ENCODE measurements at places on chromosomes 4 and X.

DNA sequence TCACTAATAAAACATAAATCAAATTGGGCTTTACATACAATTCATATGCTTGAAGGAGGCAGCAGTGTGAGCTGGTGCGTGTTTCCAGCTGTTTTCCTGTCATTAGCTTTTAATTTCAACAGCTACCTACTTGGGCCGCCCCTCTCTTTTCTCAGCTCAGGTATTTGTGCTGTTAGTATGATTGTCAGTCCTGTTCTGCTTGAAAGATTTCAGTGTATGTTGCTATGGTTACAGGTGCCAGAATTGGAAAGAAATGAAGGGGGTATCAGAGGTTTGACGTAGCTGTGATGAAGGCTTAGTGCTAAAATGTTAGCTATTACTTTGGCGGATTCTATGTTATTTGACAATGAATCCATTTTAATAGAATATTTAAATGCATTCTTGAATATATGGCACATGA, 440.3 kb downstream of the ZIC3 start:
- no peak for DNase-seq

DNA sequence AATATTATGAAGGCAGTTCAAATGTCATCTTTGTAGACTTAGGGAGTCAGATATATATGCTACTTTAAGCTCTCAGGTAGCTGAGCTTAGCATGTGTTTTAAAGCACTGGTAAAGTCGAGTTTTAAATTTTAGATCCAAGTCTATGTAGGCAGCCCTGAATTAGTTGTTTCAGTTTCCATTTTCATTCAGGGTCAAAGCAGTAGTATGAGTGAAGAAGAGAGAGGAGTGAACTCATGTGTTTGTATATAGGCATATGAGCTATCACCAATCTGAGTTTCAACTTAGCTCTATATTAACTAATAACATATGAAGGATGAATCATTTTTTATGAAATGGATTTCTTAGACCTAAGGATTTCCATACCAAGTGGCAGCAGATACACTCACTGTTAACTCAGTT, 1353.4 kb downstream of the FSTL5 start:
- no peak for DNase-seq

- no peak for DNase-seq
These were observed 572.1 kb downstream of the C4orf33 start for GRCh38 chr4:129668092-129668491.

DNA sequence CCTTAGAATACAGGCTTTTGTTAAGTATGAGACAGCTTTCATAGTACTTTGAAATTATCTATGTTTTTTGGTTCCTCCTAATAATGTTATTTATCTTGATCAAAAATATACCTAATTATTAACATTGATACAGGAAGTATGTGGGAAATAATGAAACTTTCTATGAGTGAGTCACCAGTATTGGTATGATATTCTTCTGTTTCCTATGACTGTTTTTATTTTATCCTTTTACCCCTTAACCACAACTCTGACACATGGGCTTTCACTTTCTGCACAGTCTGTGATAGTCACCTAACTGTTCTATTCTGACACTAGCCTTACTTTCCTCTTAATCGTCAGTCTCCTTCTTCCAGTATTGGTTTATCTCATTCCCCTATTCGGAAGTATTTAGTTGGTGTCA, 4.7 kb downstream of the THAP9 start:
- no peak for DNase-seq

- no peak for DNase-seq
These were observed 806 bp upstream of the CD99L2 start for GRCh38 chrX:150899191-150899757.

DNA sequence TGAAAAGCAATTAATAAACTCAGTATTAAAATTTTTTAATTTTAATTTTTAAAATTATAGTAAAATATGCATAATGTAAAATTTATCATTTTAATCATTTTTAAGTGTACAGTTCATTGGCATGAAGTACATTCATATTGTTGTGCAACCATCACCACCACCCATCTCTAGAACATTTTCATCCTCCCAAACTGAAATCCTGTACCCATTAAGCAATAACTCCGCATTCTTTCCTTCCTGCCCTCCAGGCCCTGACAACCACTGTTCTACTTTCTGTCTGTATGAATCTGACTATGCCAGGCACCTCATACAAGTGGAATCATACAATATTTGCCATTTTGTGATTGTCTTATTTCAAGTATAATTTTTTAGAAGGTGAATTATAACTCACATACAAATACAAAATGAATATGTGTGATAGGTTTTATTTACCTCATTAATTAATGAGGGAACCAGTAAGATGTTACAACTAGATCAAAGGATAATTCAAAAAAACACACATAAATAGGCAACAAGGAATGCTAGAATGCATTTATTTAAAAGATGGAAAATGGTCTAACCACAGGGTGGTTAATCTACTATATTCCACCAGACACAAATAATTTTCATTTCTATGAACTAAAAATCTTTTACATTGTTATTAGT, 13.1 kb upstream of the AFF1 start:
- DNase-seq: no peak

DNA sequence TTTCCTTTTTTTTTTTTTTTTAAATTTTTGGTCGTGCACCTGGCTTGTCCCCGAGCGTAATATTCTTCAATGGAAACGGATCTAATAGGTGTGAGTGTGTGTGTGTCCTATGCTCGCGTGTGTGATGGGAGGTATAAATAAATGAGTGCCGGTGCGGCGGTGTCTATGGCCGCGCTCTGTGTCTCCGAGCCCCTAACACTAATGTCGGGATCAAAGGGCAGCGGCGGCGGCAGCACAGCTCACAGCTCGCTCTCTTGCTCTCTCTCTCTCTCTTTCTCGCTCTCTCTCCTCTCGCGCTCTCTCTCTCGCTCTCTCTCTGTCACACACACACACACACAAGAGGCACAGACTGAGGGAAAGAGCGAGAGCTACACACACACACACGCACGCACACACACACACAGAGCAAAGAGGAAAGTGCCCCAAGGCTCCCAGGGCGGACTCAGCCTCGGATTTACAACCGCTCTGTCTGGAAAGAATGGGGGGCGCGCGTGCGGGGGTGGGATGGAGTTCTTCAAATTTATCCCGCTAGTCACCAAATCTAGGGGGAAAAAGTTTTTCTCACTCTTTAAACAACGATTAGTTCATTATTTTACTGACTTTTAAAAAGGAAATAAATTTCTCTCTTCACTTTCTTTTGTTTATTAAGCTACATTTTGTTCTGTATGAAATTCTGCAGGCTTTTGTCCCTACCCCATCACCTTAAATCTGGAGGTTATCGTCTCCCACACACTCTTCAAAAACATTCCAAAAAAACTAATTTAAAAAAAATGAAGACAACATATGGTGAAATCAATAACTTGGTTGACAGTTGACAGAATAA, at the start of gene ZNF827:
ZNF827 (minus strand) TSS at position 206 of the 823 bp plus-strand sequence. CDS start 416 bp downstream, outside the sequence.
- no peak for DNase-seq

DNA sequence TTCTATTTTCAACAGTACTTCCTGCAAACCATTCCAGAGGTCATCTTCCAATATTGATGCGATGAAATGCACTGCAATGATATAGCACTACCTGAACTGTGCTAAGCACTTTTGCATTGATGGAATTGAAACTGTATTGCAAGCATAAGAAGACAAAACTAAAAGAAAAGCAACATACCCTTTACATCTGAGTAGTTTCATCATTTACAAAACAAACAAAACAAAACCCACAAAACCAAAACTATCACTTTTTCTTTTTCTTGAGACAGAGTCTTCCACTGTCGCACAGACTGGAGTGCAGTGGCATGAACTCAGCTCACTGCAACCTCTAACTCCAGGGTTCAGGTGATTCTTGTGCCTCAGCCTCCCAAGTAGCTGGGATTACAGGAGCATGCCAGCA, 120.1 kb upstream of the NAP1L5 start:
- DNase-seq: no peak

GRCh38 chr4:114320126-114320525, 278.5 kb upstream of the UGT8 start:
- no peak for DNase-seq

GRCh38 chr4:164876700-164877324, at the start of gene APELA:
APELA (plus strand) TSS chr4:164877178; CDS start chr4:164877332, 154 bp downstream.
- no peak for DNase-seq

DNA sequence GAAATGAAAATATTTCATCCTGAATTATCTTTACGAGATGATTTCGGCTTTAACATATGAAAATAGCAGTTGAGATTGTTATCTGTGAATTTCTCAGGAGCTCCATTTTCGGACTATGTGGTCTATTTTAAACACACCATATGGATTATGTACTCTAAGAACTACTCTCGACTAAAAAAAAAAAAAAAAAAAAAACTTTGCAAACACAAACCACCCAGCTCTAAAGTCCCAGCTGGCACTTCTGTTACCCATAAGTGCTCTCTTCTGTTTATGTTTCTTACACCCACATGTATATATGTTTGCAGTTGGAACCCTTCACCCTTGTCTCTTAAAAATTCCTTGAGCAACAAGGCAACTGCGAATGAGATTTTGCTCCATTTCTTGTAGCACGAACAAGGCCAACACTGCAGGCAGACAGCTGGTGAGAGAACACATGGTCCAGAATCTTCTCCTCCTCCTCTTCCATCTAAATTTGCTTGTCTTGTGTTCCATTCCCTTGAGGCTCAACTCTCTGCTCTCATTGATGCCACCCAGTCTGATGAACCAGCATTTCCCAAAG, 172.7 kb upstream of the HCCS start:
- DNase-seq: no peak

DNA sequence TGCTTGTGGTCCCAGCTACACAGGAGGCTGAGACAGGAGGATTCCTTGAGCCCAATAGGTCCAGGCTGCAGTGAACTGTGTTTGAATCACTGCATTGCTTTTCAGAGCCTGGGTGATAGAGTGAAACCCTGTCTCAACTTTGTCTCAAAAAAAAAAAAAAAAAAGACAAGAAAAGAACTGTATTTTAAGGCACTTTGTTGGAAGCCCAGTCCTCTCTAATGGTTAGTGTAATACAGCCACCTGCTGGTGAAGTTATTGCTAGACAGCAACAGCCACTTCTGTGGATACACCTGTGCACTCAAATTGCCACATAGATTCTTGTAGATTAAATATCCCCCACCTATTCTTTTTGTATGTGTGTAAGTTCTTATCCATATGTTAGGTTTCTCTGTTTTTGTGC, 10.1 kb upstream of the FGG start:
- DNase-seq: no peak

GRCh38 chr4:95061220-95061619, 303.5 kb downstream of the BMPR1B start:
- DNase-seq: no peak

DNA sequence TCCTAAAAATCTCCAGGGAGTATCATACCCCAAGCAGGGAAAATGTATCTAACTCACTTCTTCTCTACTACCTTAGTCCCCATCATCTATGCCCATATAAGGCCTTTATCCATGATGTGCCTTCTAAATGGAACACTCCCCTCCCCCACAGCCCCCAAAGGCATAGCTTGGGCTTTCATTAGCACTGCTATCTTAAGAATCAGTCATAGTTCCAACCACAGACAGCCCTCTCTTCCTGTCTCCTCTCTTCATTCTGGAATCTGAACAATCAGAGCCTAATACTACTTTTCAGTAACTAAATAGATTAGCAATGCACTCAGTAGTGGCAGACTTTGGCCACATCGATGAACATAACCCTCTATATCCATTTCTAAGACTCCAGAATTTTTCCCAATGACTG, 313.2 kb upstream of the DKK2 start:
- DNase-seq: no peak

- DNase-seq: no peak
These were observed 66.0 kb downstream of the RPS3A start for GRCh38 chr4:151165205-151166000.

DNA sequence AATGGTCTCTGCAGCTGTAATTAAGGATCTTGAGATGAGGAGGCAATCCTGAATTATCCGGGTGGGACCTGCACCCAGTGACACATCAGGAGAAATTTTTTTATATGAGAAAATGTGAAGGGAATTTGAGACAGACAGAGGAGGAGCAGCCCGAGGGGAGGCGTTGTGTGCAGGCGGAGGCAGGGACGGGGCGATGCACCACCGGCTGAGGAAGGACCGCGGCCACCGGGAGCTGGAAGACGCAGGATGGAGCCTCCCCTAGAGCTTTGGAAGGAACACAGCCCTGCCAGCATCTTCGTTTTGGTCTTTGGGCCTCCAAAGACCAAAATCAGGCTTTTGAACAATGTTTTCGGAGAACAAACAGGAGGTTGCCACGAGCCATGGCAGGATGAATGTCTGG, 85.0 kb upstream of the ADRA2C start:
- DNase-seq: no peak

- no peak for DNase-seq
These were observed 108.3 kb upstream of the SLC4A4 start for GRCh38 chr4:71230271-71231128.

GRCh38 chrX:149469406-149469805, 35.7 kb downstream of the IDS start:
- DNase-seq: no peak

GRCh38 chr4:139018501-139018900, 2.9 kb downstream of the NOCT start:
- DNase-seq: no peak

- no peak for DNase-seq
These were observed 214.1 kb downstream of the THOC2 start for GRCh38 chrX:123518791-123519190.

- no peak for DNase-seq
These were observed 61.7 kb downstream of the CT47B1 start for GRCh38 chrX:120813982-120814381.

DNA sequence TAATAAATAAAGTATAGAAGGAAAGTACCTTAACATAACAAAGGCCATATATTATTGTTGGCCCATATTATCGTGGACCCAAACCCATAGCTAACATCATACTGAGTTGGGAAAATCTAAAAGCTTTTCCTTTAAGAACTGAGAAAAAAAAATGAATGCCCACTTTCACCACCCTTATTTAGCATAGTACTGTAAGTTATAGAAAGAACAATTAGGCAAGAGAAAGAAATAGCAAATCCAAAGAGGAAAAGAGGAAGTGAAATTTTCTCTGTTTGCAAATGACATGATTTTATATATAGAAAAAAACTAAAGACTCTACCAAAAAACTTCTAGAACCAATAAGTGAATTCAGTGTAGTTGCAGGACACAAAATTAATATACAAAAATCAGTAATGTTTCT, 1854.6 kb downstream of the PCDH7 start:
- no peak for DNase-seq

- DNase-seq: no peak
These were observed 19.9 kb downstream of the ARSJ start for GRCh38 chr4:113959539-113959937.

DNA sequence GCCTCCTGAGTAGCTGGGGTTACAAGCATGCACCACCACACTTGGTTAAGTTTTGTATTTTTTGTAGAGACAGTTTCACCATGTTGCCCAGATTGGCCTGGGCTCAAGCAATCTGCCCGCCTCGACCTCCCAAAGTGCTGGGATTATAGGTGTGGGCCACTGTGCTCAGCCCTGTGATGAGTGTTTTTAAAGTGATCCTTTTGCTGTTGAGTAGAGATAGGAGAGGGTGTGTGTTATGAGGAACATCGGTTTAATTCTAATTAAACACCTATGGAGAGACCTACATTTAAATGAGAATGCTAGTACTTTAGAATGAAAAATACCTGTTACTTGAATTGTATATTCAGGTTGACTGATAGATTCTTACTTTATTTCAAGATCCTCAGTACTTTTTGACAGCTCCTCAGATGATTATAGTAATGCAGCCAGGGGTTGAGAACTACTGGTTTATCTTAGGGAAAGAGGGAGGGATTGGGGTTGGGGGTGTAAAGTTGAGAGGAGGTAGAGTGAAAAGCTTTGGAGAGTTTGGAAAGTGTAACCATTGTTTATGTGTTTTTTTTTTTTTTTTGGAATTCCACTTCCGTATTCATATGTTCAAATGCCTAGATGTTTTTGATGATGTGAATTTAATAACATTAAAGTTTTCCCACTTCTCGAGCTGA, 36.8 kb upstream of the DCK start:
- no peak for DNase-seq
